Stimulated activated CD4-positive, alpha-beta T cell treated with anti-CD3 and anti-CD28 coated beads, Interleukin-1b, Interleukin-23, amount 100 ng/mL, for 24 hours (primary cell): ENCODE measurements at places on chromosomes 16 and 17.

- no peak for DNase-seq
These were observed 56.6 kb downstream of the TEKT5 start for GRCh38 chr16:10638101-10638500.

GRCh38 chr16:13390093-13390985 lies 488.9 kb downstream of the SHISA9 start:
- DNase-seq: no peak

GRCh38 chr17:75001915-75002843 lies 10.3 kb upstream of the MRPL58 start:
- no peak for DNase-seq

GRCh38 chr16:17294856-17295255 lies 175.9 kb downstream of the XYLT1 start:
- DNase-seq: no peak

GRCh38 chr17:9090641-9091096 lies 69.4 kb downstream of the NTN1 start:
- DNase-seq: no peak

DNA sequence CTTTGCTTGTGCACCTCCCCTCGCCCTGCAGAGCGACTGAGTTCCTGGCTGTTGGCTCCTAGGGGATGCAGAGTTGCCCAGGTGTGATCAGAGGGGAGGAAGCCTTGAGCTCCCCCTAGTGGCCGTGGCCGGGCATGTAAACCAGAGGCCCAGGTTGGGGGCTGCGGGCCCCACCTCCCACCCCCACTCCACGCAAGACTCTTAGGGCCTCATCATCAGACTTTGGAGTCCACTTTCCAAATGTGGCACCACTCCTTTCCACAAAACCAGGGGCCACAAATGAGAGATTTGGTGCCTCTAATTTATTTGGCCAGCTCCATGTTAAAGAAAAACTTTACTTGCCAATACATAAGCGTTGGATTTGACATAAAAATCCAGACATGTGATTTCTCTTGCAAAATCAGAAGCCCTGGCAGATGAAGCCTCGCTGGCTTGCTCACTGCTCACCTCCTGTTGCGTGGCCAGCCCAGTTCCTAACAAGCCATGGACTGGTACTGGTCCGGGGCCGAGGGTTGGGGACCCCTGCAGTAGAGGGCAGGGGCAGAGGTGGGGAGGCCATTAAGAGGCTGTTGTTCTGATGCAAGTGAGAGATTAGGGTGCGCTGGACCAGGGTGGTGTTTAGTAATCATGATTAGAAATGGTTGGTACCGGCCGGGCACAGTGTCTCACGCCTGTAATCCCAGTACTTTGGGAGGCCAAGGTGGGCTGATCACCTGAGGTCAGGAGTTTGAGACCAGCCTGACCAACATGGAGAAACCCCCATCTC lies 28.7 kb upstream of the GAS7 start:
- DNase-seq: peak; percentile 20

- no peak for DNase-seq
These were observed 1.1 kb upstream of the MEAK7 start for GRCh38 chr16:84505249-84506187.

GRCh38 chr16:50334106-50334975 lies 34.4 kb downstream of the BRD7 start:
- DNase-seq: no peak

- no peak for DNase-seq
These were observed 45.8 kb upstream of the GSE1 start for GRCh38 chr16:85567101-85567866.

- DNase-seq: no peak
These were observed 92.7 kb downstream of the WSCD1 start for GRCh38 chr17:6162892-6163291.

DNA sequence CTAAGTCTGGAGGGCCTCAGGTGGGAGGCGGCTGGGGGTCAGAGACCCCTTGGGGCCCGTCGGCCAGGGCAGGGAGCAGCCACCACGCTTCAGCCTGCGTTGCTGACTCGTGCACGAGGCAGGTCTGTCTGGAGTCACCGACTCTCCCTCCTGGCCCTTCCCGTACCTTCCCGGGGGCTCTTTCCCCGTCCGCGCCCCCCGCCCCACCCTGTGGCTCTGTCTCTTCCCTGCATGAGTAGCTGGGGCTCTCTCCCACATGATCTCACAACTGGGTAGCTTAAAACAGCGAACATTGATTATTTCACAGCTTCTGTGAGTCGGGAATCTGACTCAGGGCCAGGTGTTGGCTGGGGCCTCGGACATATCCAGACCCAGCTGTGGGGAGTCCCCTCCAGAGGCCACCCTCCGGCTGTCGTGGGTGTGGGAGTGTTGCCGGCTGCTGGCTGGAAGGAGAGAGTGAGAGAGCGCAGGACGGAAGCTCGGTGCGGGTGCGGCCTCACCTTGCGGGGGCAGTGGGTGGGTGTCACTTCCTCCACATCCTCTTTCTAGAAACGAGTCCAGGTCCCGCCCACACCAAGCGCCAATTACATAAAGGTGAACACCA lies 17.3 kb downstream of the BAHCC1 start:
- peak; percentile 38 for DNase-seq

- DNase-seq: no peak
These were observed 288.3 kb upstream of the TNRC6C start for GRCh38 chr17:77670173-77670572.

- no peak for DNase-seq
These were observed 164.1 kb downstream of the SEC14L1 start for GRCh38 chr17:77304746-77305473.

DNA sequence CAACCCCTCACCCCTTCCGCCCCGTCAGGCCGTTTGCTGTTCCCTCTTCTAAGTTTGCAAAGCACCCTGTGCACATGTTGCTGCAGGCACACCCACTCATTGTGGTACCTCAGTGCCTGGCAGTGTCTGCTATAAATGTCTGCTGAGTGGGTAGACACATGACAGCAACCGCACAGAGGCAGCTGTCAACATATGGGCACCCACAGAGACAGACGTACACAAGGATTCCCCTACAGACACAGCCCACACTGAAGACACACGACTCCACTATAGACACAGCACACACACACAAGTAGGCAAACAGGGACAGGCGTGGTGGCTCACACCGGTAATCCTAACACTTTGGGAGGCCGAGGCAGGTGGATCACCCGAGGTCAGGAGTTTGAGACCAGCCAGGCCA lies 17.8 kb upstream of the CRK start:
- no peak for DNase-seq

DNA sequence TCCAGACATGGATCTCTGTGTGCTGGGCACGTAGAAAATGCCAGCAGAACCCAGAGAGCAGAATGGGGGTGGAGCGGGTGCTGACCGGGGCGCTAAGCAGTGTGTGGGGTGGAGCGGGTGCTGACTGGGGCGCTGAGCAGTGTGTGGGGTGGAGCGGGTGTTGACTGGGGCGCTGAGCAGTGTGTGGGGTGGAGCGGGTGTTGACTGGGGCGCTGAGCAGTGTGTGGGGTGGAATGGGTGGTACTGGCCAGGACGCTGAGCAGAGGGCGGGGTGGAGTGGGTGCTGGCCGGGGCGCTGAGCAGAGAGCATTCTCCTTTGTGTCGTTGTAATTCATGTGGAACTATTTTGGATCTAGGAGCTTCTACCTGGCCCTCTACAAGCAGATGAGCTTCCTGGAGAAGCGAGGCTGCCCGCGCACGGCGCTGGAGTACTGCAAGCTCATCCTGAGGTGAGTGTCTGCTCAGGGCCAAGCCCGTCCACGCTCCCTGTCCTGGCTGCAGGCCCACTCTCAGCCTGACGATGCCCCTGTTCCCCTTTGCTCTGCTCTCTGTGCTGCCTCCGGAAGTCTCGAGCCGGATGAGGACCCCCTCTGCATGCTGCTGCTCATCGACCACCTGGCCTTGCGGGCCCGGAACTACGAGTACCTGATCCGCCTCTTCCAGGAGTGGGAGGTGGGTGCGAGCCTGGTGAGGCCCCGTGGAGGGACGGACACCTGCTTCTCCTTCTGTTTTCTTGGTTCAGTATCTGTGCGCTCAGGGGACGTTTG lies 20.3 kb upstream of the MC1R start:
- DNase-seq: no peak

GRCh38 chr16:6988846-6989245 lies 343.8 kb upstream of the RBFOX1 start:
- DNase-seq: no peak

GRCh38 chr16:7374614-7375174 lies 42.0 kb downstream of the RBFOX1 start:
- no peak for DNase-seq

DNA sequence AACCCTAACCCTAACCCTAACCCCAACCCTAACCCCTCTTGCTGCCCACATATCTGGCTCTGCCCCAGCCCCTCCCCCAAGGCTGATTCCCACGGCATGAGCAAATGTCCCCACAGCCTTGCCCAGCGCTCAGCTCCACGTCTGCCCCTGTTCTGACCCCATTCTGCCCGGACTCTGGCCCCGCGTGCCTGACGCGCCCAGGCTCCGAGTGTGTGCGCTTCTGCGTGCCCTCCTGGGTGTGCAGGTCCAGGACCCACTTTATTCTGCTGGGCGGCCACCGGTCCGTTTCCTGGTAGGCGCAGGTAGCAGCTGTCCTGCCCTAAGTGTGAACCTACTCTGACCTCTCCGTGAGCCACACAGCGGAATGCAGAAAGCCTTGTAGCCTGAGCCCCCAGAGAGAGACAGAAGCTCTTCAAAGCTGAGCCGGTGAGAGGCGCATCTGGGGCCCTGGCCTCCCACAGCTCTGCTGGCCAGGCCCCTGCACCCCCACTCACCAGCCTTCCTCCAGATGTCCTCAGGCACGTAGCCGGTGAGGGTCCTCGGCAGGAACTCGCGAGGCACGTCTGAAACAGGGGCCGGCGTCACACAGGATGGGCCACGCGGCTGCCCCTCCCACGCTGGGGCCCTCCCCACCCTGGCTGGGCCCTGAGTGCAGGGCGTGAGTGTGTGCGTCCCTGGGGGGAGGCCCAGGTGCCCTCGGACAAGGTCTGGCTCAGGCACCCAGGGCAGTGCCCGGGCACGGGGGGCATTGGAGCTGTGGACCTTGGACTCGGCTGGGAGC lies 14.0 kb upstream of the PABPN1L start:
- DNase-seq: no peak

GRCh38 chr17:36612323-36612722 lies 10.9 kb downstream of the MRM1 start:
- DNase-seq: no peak

GRCh38 chr17:76076765-76077583 lies 2.0 kb upstream of the ZACN start:
- DNase-seq: no peak

DNA sequence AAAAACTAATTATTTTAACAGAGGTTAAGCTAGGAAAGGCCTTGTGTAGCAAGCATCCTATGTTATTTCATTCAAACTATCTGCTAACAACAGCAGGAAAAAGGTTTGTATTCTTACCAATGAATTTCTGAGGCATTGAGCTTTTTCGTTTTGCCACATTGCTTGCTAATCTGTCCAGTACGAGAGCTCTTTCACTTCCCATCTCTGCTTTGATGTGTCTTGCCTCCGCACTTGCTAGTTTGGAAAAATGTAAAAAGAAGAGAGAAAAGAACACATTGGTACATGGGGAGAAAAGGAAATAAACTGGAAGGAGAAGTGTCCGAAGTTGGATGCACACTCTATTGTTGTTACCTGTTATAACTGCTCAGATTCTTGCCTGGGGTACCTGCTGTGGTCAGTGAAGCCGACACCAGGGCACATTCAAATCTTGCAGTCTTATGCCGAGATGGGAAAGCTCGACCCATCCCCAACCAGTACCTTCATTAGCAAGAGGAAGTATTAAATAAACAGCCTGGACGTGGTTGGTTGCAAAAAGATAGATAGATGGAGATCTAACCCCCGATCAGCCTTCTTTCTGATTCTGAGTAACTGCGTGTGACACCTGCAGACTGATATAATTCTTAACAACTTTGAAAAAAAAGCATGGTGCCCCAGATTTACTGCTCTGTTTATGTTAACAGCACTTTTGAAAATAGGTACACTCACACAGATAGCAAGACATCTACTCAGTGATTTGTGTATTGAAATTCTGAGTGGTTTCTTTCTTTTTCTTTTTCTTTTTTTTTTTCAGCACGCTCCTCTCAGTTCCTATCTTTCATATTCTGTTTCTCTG lies 40.0 kb downstream of the GRB7 start:
- no peak for DNase-seq

DNA sequence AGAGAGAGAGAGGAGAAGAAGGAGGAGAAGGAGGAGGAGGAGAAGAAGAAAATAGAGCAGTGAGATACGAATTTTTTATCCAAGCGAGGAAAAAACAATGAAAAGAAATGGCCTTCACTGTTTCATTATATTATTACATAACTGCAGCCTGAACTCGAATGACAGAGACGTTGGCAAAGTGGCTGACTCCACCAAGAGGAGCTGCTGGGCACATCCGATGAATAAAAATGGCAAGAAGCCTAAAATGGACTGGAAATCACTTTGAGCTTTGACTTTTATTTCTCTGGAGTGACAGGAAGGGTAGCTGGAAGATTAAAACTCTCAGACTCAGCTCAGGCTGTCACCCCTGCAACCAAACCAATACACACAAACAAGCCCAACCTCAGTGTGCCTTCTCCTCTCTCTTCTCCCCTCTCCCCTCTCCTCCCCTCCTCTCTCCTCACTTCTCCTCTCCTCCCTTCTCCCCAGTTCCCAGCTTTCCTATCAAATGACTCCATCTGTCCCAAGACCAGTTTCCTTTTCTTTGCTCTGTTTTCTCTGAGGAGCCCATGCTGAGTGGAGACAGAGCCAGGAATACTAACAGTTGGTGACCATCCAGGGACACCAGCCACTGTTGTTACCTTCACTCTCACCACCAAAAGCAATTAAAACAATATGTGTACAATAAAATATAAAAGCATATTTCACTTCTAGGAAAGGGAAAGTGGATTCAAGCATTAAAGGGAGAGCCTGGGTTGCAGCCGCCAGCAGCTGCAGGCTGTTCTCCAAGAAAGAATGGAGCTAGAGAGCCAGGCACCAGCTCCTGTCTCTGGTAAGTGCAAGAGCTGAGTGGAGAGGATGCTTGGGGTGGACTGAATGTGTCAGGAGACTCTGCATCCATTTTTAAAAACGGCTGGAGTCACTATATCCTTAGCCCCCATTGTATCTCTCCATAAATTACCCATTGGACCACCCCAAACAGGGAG lies 51.2 kb downstream of the SOX9 start:
- no peak for DNase-seq

DNA sequence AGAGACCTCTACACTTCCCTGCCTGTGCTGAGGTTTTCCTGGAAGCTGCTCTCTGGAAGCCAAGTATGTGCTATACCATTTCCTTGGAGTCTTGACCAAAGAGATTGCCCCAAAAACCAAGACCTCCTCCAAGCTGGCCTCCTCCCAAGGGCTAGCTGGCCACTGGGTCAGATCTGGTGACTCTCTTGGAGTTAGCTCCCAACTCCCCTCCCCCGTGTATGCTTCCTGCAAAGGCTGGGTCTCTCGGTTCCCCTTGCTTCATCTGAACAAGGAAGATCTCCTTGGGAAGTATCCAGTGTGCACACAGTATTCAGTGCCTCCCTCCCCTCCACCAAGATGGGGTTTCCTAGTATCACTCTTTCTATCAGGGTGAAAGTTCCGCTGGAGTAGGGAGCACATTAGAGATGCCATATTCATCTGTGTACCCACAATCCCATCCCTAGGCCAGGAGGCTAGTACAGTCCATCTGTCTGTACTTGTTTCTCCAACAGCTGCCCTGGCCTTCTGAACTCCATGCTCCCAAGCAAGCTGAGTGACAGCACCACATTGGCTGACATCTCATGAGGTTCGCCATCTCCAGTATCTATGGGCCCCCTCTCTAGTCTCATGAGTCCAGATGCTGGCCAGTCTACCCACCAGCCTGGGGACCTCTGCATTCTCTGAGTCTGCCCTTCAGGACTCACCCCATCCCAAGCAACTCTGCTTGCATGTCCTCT lies 3.2 kb downstream of the GAS7 start:
- no peak for DNase-seq
